Fibroblast of lung (primary cell): ENCODE measurements at places on chromosomes 6 and 20. TPM values are rescaled to one million over a fixed set of nuclear protein-coding genes. Genes with fewer than 3 reads are reported as not detected.

The CLPSL2 gene
- total RNA-seq, result not detected in 2 replicates

The BPIFB2 gene
- total RNA-seq, result not detected in 2 replicates

The TCP11 gene
- total RNA-seq, result 0.17 and 0.51 TPM in 2 replicates

The TPD52L1 gene
- 41.0 and 41.1 TPM in 2 replicates for total RNA-seq

The SDCBP2 gene
- 1.8 and 2.1 TPM in 2 replicates for total RNA-seq

The CRISP3 gene
- not detected in 2 replicates for total RNA-seq

The TOMM6 gene
- 53.4 and 54.7 TPM in 2 replicates for total RNA-seq

The VPS52 gene
- total RNA-seq, result 33.4 and 44.9 TPM in 2 replicates

The C20orf141 gene
- not detected in 2 replicates for total RNA-seq

The RAET1G gene
- total RNA-seq, result 3.3 and 8.8 TPM in 2 replicates

The TMEM217 gene
- 4.0 and 4.9 TPM in 2 replicates for total RNA-seq

DNA sequence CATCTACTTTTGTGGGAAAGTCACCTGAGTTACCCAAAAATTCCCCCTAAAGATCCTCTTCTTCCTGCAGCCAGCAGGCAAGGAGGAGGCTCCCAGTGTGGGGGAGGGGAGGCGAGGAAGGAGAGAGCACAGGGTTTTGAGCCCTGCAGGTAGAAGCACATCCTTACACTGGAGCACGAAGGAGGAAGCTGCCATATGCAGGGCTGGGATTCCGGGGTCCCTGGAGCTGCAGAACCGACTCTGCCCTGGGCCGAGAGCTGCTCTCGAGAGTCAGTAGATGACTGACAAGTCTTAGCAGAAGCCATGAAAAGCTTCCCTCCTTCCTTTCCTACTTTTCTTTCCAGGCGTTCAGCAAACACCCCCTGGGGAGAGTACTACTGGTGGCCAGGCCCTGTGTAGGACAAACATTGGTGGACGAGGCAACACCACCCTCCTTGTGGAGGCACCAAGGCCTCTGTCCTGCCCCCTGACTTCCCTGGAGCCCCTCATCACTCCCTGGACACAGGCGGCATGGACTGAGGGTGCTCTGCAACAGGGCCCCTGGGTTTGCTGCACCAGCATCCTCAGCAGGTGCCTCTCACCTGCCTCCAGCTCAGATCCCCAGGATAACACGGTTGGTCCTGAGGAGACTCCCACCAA is 211.7 kb upstream of the CST7 start:
- no peak overlapping the region for H3K4me3 ChIP-seq
- H3K27me3 ChIP-seq, result no peaks in the 10 kb centered on the region
- no peak overlapping the region for H3K27ac ChIP-seq
- no peak for DNase-seq
- H3K36me3 ChIP-seq, result no peaks in the 10 kb centered on the region

- no peak for DNase-seq
- H3K27ac ChIP-seq, result no peak overlapping the region
- H3K4me1 ChIP-seq, result no peaks in the 10 kb centered on the region
- no peaks in the 10 kb centered on the region for H3K36me3 ChIP-seq
Observed at GRCh38 chr20:39547546-39548408, 585.6 kb downstream of the DHX35 start.

DNA sequence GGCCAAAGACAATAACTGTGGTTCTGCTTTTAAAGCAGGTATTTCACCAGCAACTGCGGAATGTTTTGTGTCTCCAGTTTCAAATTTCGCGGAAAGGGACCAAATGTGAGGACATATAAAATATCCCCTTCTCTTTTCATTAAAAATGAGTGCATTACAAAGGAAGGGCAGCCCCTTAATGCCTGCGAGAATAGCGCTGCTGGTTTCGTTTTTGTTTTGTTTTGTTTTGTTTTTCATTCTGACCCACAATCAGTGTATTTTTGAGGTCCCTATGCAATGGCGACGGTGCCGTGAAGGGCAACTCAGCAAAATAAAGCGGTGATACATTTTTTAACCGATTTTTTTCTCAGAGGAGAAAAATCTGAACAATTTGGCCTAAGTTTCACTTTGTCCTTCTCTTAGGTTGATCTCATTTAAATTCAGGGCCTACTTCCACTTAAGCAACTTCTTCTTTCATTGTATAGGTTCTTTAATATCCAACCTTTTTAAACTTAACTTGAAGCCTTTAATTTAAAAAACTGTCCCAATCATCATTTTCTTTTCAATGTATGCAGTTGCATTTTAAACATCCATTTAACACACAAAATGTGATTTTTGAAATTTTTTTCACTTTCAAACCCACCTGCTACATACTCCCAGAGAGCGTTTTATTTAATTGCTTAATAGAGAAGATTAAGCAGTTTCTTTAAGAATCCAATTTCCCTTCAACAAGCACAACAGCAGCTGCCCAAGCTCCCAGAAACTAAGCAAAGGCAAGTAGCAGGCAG is 2.9 kb upstream of the HIVEP2 start:
- peak overlapping the region; percentile 93 for H3K4me3 ChIP-seq
- H3K27me3 ChIP-seq, result no peaks in the 10 kb centered on the region
- peaks cover 7% of the 10 kb centered on the region for H3K4me1 ChIP-seq
- peak; percentile 58 for DNase-seq
- H3K36me3 ChIP-seq, result no peaks in the 10 kb centered on the region

DNA sequence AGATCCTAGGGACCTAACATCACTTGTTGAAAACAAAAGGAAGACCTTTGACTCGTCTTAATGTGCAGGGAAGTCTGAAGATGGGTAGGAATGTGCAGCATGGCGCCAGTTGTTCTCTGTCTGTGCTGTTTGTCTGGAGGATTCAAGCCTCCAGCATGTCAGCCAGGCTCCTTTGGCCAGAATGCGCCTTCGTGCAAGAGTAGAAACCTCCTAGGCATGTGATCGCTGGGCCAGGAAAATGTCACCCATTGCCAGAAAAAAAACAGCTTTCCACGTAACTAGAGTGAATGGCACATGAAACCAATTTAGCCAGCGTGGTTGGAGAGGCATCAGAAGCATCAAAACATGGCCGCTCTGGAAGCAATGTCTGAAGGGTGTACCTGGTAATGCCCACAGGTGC is 132.7 kb downstream of the EDN1 start:
- no peak overlapping the region for H3K27ac ChIP-seq
- no peak overlapping the region for H3K4me3 ChIP-seq
- no peaks in the 10 kb centered on the region for H3K27me3 ChIP-seq

- H3K36me3 ChIP-seq, result no peaks in the 10 kb centered on the region
- DNase-seq, result peak; percentile 96
- H3K4me1 ChIP-seq, result peaks cover 25% of the 10 kb centered on the region
- no peaks in the 10 kb centered on the region for H3K27me3 ChIP-seq
- no peak overlapping the region for H3K4me3 ChIP-seq
Observed at GRCh38 chr20:10603971-10604864, 69.6 kb downstream of the JAG1 start.

GRCh38 chr20:53974785-53975555 is 95.4 kb downstream of the BCAS1 start:
- no peaks in the 10 kb centered on the region for H3K36me3 ChIP-seq
- H3K27me3 ChIP-seq, result no peaks in the 10 kb centered on the region
- no peak overlapping the region for H3K4me3 ChIP-seq
- no peak overlapping the region for H3K27ac ChIP-seq

DNA sequence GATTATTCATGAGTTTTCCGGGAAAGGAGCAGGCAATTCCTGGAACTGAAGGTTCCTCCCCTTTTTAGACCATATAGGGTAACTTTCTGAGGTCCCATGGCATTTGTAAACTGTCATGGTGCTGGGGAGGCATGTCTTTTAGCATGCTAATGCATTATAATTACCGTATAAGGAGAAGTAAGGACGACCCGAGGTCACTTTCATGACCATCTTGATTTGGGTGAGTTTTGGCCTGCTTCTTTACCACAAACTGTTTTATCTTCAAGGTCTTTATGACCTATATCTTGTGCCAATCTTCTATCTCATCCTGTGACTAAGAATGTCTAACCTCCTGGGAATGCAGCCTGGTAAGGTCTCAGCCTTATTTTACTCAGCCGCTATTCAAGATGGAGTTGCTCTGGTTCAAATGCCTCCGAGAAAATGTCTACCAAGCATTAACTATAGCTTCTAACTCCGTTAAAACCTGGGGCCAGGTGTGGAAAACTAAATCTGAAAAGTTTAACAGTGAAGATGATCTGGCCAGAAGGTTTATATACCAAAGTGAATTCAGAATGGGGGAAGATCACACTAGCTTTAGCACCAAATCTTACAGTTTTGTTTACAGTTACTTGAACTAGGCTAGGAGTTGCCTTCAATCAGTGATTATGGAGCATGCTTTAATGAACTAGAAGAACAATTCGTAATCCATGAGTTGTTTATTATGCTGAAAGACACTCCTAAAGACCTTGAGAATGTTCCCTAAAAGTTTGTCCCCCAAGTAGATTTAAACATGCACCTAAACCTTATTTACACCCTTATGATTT is 80.0 kb upstream of the TOP1 start:
- no peak overlapping the region for H3K4me3 ChIP-seq
- no peak overlapping the region for H3K27ac ChIP-seq
- H3K36me3 ChIP-seq, result no peaks in the 10 kb centered on the region

DNA sequence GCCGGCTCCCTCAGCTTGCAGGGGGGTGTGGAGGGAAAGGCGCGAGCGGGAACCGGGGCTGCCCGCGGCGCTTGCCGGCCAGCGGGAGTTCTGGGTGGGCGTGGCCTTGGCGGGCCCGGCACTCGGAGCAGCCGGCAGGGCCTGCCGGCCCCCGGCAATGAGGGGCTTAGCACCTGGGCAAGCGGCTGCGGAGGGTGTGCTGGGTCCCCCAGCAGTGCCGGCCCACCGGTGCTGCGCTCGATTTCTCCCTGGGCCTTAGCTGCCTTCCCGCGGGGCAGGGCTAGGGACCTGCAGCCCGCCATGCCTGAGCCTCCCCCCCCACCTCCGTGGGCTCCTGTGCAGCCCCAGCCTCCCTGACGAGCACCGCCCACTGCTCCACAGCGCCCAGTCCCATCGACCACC is 514.5 kb upstream of the GJE1 start:
- H3K4me3 ChIP-seq, result no peak overlapping the region
- H3K4me1 ChIP-seq, result no peaks in the 10 kb centered on the region
- no peaks in the 10 kb centered on the region for H3K36me3 ChIP-seq
- no peaks in the 10 kb centered on the region for H3K27me3 ChIP-seq
- no peak overlapping the region for H3K27ac ChIP-seq
- DNase-seq, result no peak

DNA sequence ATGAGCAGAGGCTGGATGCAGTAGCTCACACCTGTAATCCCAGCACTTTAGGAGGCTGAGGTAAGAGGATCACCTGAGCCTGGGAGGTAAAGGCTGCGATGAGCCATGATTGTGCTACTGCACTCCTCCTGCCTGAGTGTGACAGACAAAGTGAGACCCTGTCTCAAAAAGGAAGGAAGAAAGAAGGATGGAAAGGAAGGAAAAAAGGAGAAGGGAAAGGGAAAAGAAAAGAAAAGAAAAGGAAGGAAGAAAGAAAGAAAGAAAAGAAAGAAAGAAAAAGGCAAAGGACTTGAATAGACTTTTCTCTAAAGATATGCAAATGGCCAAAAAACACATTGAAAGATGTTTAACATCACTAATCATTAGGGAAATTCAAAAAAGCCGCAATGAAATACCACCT is 215.3 kb upstream of the MYLIP start:
- no peak for DNase-seq
- H3K27ac ChIP-seq, result no peak overlapping the region
- no peaks in the 10 kb centered on the region for H3K36me3 ChIP-seq
- no peaks in the 10 kb centered on the region for H3K27me3 ChIP-seq

DNA sequence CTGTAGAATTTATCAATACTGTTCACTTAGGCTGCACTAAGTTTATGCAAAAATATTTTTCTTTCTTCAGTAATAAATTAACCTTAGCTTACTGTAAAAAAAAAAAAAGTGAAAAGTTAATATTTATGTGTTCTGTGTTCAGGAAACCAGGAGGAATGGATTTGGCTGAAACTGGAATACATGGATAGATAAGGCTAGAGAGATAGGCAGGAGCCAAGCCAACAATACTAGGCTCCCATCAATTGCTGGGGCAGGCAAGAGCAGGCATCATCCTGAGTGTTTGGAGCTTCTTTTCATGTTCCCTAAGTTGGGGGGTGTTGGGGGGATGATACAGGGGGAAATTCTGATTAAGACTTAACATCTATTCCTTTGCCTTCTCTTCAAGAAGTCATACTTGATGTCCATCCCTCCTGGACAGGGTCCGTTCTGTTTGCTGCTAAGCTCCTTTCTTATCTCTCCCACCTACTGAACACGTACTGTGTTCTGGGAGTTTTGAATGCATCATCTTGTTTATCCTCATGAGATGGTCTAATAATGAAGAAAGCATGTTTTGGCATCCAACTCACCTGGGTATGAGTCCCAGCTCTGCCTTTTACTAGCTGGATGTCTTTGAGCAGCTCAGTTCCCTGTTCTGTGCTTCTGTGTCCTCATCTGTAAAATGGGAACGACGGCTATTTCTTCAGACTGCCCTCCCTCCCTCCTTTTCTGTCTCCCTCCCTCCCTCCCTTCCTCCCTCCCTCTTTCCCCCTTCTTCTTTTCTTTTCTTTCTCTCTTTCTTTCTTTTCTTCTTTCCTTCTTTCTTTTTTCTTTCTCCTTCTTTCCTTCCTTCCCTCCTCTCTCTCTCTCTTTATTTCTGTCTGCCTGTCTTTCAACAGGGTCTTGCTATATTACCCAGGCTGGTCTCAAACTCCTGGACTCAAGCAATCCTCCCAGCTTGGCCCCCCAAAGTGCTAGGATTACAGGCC is 6.4 kb upstream of the PROCR start:
- no peaks in the 10 kb centered on the region for H3K36me3 ChIP-seq
- no peaks in the 10 kb centered on the region for H3K4me1 ChIP-seq
- no peak overlapping the region for H3K27ac ChIP-seq
- no peak for DNase-seq

DNA sequence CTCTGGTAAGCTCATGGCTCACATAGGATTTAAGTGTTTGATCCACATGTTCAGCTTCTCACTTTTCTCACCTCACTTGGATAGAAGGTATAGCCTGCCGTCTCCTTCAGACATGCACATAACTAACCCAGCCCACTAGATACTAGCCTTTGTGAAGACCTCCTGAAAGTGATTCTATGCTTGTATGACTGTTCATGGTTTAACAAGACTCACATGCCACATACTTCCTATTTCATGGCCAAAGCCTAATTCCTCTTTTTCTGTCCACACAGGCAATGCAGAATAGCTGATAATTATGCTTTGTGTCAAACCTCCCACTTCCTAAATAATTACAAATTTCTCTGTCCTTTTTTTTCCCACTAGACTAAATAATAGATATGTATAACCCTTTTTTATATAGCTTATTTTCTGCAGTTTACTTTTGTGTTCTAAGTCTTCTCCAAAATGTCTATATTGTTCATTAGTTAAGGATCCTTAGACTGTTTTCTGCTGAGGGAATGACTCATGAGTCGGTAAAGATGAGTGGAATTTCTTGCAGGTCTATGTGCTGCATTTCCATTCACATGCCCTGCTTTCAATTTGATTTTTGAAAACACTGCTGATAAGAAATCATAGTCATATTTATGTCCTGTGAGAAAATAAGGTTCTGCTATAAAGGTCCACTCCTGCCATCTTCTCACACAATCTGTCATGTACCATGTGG is 43.0 kb downstream of the HDDC2 start:
- H3K36me3 ChIP-seq, result no peaks in the 10 kb centered on the region
- no peaks in the 10 kb centered on the region for H3K27me3 ChIP-seq
- no peak overlapping the region for H3K27ac ChIP-seq
- no peak overlapping the region for H3K4me3 ChIP-seq
- H3K4me1 ChIP-seq, result peaks cover 10% of the 10 kb centered on the region

- H3K27me3 ChIP-seq, result no peaks in the 10 kb centered on the region
- peaks cover 8% of the 10 kb centered on the region for H3K4me1 ChIP-seq
- no peak overlapping the region for H3K4me3 ChIP-seq
- no peaks in the 10 kb centered on the region for H3K36me3 ChIP-seq
- peak overlapping the region; percentile 38 for H3K27ac ChIP-seq
Observed at GRCh38 chr6:18308070-18308735, 43.9 kb upstream of the DEK start.
